ENCODE measurements at places on chromosomes 3 and 15.

DNA sequence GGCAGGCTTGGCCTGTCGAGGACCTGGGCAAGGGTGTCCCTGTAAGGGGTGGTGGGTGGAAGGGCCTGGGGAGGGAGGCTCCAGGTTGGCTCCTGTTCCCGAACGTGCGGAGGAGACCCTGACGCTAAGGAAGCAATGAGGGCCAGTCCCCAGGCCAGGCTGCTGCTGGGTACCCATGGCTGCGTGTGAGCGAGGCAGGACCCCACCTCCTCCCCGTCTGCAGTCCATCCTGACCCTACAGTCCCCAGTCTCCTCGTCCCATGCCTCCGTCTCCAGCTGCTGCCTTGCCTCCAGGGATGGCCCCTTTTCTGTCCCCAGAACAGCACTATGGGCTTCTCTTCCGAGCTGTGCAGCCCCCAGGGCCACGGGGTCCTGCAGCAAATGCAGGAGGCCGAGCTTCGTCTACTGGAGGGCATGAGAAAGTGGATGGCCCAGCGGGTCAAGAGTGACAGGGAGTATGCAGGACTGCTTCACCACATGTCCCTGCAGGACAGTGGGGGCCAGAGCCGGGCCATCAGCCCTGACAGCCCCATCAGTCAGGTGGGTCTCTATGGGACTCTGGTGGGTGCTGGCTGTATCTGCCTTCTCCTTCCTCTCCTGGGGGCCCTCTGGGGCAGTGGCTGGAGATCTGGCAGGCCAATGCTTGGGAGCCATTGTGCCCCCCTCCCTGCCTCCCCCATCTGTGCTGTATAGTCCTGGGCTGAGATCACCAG, 571 bp downstream of the FES start:
- no peak for DNase-seq

GRCh38 chr15:88911766-88912118, 1.4 kb downstream of the MFGE8 start:
- DNase-seq: no peak

GRCh38 chr3:100992231-100993012, 799 bp downstream of the ABI3BP start:
- DNase-seq: no peak

DNA sequence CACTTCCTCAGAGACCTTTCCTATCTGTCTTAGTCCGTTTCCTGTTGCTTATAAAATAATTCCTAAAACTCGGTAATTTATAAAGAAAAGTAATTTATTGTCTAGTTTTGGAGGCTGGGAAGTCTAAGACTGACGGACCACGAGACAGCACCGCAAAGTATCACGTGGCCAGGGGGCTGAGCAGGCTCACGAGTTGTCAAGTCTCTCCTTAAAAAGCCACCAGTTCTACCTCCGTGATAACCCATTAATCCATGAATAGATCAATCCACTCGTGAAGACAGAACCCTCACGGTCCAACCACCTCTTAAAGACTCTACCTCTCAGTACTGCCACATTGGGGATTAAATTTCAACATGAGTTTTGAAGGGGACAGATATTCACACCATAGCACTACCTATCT, 821 bp downstream of the LINS1 start:
- peak; percentile 40 for DNase-seq

DNA sequence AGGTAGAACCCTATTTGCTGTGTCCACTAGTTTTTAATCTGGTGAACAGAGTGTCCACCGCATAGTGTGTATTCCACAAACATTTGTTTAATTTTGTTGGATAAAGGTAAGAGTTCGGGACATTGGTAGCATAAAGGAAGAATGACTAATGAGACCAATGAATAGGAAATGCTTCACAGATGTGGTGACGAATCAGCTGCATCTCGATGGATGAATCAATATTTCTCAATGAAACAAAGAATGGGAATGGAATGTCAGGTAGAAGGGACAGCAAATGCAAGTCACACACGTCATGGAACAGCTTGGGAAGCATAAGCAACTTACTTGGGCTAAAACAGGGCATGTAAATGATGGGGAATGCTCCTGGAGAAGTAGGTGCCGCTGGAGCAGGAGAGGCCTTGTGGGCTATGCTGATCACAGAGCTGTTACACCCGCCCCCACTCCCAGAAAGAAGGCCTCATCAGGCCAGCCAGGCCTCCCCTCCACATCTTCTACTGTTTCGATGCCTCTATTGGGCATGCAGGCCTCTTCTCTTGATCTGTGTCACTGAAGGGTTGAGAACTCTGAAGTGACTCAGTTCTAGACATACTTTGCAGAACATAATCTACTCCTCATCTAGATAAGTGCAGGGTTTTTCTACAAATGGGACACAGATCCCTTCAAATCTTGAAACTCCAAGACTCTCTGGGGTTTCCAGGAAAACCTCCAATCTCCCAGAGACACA, 120.0 kb upstream of the GADL1 start:
- no peak for DNase-seq
